ENCODE measurements at places on chromosomes 13 and 19.

DNA sequence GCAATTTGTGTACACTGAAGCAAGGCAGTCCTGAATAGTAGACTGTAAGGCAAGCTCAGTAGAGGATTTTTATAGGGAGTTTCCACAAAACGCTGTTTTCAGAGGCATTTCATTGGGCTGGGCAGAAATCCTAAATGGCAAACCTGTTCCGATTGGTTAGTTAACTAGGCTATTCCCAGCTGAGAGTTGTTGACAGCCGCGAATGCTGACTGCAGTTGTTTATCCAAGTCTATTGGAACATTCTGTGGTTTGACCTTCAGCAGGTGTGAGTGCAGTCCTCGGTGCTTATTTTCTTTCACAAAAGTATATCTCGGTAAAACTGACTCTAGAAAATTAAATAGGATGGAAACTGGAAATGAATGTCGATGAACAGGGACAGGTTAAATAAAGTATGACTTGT is 45.4 kb downstream of the TPT1 start:
- DNase-seq, result no peak

- DNase-seq, result no peak
Measured at GRCh38 chr13:113981194-113981605, 7.3 kb upstream of the C13orf46 start.

DNA sequence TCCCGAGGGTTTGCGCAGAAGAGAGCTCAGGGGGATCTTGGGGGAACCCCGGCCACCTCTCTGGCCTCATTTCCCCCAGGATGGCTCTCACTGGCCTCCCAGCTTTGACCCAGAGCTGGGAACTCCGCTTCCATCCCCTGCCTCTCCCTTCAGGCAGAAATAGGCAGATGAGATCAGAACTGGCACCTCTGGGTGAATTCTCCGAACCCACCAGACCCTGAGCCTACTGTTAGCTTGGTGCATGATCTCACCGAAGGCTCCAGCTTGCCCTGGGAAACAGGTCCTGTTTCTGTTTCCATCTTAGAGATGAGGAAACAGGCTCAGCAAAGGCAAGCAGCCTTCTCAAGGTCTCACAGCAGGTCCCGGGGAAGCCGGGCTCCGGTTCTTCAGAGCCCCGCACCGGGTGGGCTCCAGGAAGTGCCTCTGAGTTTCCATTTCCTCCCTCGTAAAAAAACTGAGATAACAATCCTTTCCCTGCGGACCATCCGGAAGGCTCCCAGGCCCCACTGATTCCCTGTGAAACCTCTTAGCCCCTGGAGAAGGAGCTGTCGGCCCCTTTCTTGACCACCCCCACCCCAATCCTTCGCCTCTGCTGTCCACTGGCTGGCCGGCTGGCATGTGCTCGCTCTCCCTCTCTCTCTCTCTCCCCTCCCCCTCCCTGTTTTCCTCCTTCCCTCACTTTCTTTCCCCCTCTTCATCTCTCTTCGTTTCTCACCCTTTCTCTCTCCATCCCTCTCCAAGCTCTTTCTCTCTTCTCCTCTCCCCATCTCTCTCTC is 2.1 kb downstream of the NECTIN2 start:
- DNase-seq, result no peak

DNA sequence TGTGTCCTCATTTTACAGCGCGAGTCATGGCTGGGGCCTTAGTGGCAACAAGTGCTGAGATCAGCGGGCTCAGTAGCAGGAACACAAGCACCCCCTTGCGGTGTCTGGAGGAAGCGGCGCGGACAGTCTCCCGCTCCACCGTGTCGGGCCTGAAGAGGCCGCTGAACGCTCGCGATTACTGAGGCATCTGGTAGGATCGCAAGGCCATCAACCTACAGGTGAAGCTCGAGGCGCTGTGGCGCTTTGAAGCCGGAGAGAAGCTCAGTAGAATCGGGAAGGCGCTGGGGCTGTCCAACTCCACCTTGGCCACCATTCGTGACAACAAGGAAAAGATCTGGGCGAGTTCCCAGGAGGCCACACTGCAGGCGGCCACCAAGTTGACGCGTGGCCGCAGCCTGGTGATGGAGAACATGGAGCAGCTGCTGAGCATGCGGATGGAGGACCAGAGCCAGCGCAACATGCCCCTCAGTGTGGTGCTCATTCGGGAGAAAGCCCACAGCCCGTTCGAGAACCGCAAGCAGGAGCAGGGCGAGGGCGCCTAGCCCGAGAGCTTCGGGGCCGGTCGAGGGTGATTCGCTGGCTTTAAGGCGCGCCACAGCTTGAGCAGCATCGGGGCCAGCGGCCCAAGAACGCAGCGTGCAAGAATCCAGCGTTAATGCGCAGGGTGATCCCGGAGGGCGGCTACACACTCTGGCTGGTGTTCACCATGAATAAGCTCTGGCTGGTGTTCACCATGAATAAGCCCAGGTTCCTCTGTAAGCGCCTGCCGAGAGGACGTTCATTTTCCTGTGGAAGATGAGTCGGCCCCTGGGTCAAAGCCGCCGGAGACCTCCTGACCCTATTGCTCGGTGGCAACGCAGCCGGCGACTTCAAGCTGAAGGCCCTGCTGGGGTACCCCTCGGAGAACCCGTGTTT is 8.3 kb upstream of the MZF1 start:
- DNase-seq, result peak; percentile 91

GRCh38 chr13:38667526-38668109 is 19.3 kb upstream of the FREM2 start:
- DNase-seq, result no peak

- no peak for DNase-seq
Measured at GRCh38 chr13:27161423-27161822, 10.2 kb downstream of the USP12 start.

GRCh38 chr13:113855931-113856715 is 7.8 kb downstream of the GAS6 start:
- DNase-seq, result no peak

DNA sequence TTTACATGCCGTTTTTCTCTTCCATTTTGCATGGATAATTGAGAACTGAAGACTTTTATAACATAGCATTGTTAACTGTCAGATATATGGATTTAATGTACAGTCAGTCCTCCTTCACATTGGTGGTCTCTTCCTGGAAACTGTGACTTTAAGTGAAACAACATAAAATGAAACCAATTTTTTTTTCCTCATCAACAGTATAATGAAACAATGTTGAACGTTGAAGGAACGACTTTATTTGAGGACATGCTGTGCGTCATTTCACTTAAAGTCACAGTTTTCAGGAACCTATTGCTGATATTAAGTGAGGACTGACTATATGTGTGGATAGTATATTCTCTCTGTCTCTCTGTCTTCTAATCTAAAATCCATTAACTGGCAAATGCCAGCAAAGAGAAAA is 54.8 kb downstream of the COG3 start:
- no peak for DNase-seq

GRCh38 chr13:90798381-90798780 is 549.1 kb upstream of the MIR17HG start:
- DNase-seq, result no peak

DNA sequence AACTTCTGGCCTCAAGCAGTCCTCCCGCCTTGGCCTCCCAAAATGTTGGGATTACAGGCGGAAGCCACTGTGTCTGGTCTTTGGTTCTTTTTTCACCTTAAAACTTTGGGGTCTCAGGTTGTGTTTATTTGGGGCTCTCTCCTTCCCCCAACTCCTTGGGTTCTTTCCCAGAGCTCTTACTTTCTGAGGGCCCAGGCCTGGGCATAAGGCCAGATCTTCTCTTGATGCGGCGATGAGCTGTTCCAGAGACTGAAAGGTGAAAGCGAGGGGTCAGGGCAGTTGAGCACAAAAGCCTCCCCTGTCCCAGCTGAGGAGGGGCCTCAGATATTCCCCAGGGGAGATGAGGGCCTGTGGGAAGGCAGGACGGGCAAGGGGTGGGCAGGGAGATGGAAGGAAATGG is 7.1 kb downstream of the POLR1G start:
- DNase-seq, result no peak

DNA sequence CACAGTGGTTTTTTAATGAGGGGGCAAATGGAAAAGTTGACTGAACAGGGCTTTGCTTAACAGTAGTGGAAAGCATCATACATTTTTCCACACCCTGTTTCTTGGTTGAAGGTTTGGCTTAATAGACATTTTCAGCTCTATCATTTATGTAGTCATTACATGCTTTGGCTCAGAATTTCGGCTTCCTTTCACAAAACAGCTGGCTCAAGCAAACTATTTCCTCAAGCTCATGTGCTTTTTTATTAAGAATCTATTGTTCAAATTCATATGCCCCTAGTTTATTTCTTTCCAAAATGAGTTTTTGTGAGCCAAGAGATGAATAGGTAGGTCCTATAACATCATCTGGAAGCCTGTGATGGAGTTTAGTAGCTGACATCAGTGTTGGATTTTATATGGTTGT is 113.8 kb downstream of the SLITRK6 start:
- no peak for DNase-seq

DNA sequence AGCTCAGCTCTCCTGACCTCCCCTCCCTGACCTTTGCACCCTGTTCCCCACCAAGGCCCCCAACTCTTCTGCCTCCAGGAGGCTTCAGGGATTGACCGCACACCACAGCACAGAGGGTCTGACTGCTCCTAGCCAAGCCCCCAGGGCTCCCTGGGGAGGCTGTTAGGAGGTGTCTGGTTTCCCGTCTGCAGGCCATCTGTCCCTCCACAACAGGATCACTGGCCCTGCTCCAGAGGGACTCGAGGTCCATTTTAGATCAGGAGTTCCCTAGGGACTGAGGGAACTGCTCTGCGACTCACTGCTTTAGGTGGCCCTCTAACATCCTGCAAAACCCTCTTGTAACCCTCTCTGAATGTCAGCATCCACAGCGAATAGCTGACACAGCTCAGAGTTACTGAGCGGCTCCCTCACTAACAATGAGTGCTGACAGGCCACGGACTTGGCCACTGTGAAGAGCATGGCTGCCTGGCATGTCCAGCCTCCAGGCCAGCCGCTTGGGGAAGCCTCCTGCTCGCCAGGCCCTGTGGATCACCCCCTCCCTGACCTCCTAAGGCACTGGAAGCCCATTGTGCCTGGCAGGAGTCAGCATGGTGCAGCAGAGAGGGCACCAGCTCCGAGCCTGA is 17.7 kb downstream of the GRIK5 start:
- no peak for DNase-seq

GRCh38 chr13:24497742-24498141 is 14.8 kb downstream of the PARP4 start:
- DNase-seq, result no peak

DNA sequence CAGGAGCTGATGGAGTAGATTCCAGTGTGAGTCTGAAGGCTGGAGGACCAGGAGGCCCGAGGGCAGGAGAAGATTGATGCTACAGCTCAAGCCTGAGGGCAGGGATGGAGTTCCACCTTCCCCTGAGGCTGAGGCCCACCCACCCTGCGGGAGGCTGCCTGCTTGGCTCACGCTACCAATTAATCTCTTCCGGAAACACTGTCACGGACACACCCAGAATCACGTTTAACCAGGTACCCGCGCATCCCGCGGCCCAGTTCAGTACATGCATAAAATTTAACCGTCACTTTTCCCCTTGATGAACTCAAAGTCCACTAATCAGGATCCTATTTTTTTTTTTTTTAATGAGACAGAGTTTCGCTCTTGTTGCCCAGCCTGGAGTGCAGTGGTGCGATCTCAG is 5.2 kb upstream of the ZNF628 start:
- no peak for DNase-seq

DNA sequence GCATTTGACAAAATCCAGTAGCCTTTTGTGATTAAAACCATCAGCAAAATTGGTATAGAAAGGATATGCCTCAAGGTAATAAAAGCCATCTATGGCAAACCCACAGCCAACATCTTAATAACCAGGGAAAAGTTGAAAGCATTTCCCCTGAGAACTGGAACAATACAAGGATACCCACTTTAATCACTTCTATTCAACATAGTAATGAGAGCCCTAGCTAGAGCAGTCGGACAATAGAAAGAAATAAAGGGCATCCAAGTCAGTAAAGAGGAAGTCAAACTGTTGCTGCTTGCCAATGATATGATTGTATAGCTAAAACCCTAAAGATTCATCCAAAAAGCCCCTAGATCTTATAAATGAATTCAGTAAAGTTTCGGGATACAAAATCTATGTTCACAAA is 1510.3 kb downstream of the PCDH9 start:
- no peak for DNase-seq

GRCh38 chr13:57353831-57354230 is 186.8 kb downstream of the PRR20E start:
- DNase-seq, result no peak

- no peak for DNase-seq
Measured at GRCh38 chr13:35857769-35858168, 273.4 kb downstream of the DCLK1 start.

All from activated CD4-positive, alpha-beta T cell treated with anti-CD3 and anti-CD28 coated beads, Interleukin-2, amount 50 U/mL, for 4 hours (primary cell).